ENCODE measurements at places on chromosomes 11 and 22. TPM values are rescaled to one million over a fixed set of nuclear protein-coding genes. Genes with fewer than 3 reads are reported as not detected.

- H3K4me1 ChIP-seq = no peaks in the 10 kb centered on the region
- no peak overlapping the region for H3K4me3 ChIP-seq
- no peaks in the 10 kb centered on the region for H3K36me3 ChIP-seq
- H3K27me3 ChIP-seq = peaks cover 3% of the 10 kb centered on the region
- no peak for DNase-seq
Observed at GRCh38 chr22:43582394-43582793, 170.6 kb downstream of the MPPED1 start.

DNA sequence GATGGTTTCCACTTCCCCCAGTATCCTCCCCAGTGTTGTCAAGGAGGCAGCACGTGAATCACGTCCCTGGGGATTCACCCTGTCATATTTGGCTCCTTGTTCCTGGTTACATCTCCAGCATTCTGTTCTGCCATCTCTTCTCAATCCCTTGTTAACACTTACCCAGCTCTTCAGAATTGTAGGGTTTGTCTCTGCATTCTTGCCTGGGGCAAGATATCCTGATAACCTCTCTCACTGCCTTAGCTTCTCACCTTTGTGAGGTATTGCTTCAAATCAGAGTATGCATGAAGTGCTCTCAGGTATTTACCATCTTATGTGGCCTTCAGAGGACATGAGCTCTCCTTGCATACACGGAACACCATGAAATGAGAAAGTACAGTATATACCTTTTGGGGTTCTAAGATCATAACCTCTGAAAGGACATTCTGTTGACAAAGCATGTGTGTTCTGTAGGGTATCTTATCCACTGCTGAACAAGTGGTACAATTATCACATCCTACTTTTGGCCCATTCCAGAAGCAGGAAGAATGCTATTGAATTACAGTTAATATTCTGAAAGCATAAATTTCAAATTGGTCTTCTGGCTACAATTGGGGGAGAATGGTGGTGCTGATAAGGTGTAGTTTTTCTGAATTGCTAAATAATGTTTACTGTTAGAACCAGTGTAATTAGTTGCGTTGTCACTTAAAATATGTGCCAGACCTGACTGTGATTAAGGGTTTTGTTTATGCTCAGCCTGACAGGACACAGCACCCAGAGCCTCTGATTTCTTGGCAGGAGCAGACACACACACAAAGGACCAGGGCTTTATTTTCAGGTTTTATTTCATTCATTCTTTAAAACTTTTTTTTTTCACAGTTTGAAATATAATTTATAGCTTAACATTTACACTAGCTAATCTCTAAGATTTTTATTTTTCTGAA, 32.7 kb downstream of the VSTM5 start:
- H3K4me1 ChIP-seq = no peaks in the 10 kb centered on the region
- H3K4me3 ChIP-seq = no peak overlapping the region
- no peak overlapping the region for H3K27ac ChIP-seq
- no peak for DNase-seq
- H3K36me3 ChIP-seq = peaks cover 30% of the 10 kb centered on the region
- H3K27me3 ChIP-seq = no peaks in the 10 kb centered on the region

DNA sequence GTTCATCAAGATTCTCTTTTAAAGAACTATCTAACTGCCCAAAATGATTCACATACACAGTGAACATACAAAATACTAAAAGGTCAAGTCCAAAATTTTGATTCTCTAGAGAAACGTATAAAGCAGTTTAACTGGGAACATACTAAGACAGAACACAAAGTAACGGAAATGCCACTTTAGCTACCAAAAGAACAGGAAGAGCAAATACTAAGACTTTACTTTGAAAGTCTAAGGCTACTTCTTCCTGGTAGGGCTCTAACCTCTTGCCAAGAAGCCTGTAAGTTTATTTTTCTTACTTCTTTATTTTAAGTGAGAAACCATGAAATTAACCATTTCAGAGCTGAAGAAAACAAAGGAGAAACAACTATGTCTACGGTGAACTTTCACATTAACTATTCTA, 6.2 kb downstream of the PICALM start:
- no peaks in the 10 kb centered on the region for H3K36me3 ChIP-seq
- no peaks in the 10 kb centered on the region for H3K27me3 ChIP-seq
- H3K4me3 ChIP-seq = peak overlapping the region; percentile 8
- peak; percentile 41 for DNase-seq
- H3K27ac ChIP-seq = no peak overlapping the region
- peaks cover 30% of the 10 kb centered on the region for H3K4me1 ChIP-seq

- H3K36me3 ChIP-seq = no peaks in the 10 kb centered on the region
- H3K4me1 ChIP-seq = no peaks in the 10 kb centered on the region
- H3K4me3 ChIP-seq = no peak overlapping the region
Observed at GRCh38 chr11:115477410-115477809, 26.8 kb downstream of the CADM1 start.

- H3K36me3 ChIP-seq = no peaks in the 10 kb centered on the region
- no peak overlapping the region for H3K27ac ChIP-seq
- peaks cover 39% of the 10 kb centered on the region for H3K4me1 ChIP-seq
- peak overlapping the region; percentile 81 for H3K4me3 ChIP-seq
- DNase-seq = no peak
Observed at GRCh38 chr22:17159504-17159951, 451 bp upstream of the HDHD5 start.

The SCN3B gene
- total RNA-seq = not detected

The WDR74 gene
- total RNA-seq = 289 TPM

The OR56A1 gene
- not detected for total RNA-seq

The FOLR2 gene
- total RNA-seq = not detected

The MEI1 gene
- total RNA-seq = 64.4 TPM
